ENCODE measurements at places on chromosomes 2 and 18.
A peak's percentile ranks its signal among the peaks of the same experiment; 100 is the strongest.

GRCh38 chr2:36680012-36680411, 16.5 kb upstream of the VIT start:
- no peak for DNase-seq

DNA sequence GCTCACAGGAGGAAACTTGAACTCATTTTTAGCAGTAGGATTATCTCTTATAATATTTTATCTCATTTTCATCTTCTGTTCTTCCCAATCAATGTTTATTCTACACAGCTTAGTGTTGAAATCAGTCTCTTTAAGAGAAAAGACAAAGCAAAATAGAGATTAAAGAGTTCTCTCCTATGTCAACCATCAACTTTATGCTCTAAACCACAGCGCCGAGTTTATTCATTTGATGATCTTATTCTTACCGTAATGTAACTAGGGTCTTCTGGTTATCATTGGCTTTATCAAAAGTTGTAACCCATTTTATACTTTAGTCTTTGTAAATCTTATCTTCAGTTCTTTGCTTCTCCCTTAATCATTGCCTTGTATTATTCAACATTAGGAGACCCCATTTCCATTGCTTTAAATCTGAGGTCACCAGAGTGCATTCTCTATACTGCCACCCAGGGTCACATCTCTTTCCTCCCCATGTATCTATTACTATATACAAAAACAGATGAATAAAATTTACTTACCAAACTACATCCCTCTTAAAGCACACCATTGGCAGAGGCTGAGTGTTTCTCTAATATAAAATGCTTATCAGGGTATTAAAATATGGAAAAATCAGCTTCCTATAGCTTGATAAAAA, 22.8 kb upstream of the ERMN start:
- DNase-seq, result no peak

DNA sequence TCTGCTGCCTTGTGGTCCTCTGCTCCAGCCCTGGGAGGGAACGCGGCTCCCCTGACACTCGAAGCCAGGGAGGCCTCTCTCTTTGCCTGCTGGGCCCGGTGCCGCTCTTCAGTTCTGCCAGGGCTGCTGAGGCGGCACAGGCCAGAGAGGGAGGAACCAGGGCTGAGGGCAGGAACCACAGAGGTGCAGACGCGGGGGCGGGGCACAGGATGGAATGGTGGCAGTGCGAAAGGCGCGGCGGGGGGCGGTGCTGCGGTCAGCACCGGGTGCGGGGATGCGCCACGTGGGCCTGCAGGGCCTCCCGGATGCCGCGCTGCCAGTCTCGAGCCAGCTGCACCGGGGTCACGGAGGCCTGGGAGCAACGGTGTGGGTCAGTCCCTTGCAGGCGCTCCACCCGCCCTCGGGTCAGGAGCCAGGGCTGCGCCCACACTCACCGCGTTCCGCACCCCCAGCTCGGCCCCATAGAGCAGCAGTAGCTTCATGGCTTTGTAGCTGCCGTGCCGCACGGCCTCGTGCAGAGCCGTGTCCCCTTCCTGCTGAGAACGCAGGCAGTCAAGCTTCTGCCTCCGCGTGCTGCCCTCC, 4.4 kb downstream of the ANKRD23 start:
- DNase-seq, result peak; percentile 88

DNA sequence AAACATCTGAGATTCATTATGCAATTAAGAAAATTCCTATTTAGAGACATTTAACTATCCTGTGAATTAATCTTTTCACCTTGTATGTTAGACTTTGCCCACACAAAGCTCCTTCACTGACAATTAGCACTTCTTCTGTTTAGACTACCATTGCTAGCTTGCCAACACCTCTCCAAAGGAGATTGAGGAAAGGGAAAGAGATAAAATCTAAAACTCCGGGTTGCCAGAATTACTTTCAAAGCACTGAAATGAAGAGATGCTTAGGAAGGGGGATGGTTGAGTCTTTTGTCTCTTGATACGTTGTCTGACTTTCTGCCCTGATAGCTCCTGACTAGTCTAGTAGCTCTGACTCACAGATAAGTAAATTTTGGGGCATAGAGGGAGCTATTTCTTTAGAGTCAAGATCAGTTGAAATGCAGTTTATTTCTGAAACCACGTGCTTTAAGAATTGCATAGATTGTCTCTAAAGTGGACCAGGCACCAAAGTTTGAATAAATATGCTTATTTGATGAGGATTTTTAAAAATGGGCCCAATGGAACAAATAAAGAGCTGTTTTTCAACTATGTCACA, 74.1 kb upstream of the DSEL start:
- no peak for DNase-seq

GRCh38 chr2:238097201-238097987, 2.7 kb upstream of the ESPNL start:
- peak; percentile 11 for DNase-seq

DNA sequence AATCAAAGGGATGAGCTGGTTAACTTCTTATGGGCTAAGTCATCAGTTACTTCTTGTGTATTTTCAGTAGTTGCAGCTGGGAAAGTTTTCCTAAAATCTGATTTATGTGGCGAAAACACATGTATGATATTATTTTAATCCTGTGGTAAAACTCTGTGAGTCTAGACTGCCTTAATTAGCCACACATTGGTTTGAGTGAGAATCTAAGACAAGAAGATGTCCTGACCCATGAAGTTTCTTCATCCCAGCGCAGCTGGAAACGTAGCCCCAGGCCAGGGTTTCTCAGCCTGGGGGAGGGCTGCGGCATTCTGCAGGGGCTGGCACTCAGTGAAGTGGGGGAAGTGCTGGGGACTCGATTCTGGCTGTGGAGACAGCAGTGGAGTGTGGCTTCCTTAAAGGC, 44.7 kb upstream of the INHBB start:
- no peak for DNase-seq

GRCh38 chr2:64617631-64618151, 36.0 kb downstream of the SERTAD2 start:
- peak; percentile 11 for DNase-seq

DNA sequence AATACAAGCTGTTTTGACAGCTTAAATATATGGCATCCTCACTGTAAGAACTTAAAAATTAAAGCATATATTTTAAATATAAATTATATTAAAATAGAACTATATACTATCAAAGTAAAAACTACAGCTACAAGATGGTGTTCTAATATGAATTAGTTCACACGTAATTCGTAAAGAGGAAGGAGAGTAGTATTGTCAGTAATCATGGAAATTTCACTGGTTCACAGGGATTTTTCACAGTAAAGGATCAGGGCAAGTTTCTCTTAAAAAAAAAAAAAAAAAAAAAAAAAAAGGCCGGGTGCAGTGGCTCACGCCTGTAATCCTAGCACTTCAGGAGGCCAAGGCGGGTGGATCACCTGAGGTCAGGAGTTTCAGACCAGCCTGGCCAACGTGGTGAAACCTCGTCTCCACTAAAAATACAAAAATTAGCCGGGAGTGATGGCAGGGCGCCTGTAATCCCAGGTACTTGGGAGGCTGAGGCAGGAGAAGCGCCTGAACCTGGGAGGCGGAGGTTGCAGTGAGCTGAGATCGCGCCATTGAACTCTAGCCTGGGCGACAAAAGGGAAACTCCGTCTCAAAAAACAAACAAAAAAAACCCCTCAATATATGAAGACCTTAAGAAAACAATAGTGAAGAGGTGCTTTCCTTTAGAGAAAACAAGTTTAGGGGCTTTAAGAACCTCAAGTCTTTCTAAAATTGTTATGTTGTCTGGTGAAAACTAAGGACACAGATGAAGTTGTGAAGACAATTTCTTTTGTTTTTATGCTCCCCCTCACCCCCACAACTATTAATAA, 32.5 kb downstream of the PNO1 start:
- DNase-seq, result no peak

- DNase-seq, result no peak
Measured at GRCh38 chr2:15734674-15735483, 143.2 kb downstream of the DDX1 start.

DNA sequence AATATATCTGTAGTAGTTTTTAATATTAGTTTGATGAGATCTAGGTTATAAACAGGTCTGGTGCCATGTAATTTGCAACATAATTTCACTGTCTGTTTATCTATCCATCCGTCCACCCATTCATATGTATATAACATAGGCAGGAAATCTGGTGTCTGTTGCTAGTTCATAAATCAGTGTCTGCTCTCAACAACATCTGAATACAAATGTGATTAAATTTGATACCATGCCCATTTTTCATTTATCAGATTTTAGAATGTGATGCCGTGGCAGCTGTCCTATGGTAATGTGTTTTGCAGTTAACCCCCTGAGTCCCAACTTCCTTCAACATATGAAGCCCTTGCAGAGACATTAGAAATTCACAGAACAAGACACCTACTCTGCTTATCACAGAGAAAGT, 228.4 kb downstream of the CMPK2 start:
- DNase-seq, result no peak

GRCh38 chr2:160014227-160014626, 48.2 kb downstream of the PLA2R1 start:
- DNase-seq, result no peak

DNA sequence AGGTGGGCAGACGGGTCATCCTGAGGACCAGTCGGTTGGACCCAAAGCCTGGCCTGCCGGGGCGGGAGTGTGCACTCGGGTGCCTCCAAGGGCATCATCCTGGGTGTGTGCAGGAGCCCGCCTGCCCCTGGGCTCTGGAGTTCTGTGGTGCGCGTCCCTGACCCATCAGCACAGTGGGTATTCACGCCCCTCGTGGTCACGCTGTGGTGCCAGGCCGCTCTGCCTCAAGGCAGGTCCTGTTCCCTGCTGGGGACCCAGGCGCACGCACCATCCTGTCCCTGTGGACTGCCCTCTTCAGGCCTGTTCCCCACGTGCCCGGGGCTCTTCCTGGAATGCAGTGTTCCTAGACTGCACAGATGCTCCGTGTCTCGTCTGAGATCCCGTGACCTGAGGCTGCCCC, 14.3 kb upstream of the D2HGDH start:
- no peak for DNase-seq

GRCh38 chr2:32330136-32330535, 26.7 kb upstream of the BIRC6 start:
- DNase-seq, result no peak

DNA sequence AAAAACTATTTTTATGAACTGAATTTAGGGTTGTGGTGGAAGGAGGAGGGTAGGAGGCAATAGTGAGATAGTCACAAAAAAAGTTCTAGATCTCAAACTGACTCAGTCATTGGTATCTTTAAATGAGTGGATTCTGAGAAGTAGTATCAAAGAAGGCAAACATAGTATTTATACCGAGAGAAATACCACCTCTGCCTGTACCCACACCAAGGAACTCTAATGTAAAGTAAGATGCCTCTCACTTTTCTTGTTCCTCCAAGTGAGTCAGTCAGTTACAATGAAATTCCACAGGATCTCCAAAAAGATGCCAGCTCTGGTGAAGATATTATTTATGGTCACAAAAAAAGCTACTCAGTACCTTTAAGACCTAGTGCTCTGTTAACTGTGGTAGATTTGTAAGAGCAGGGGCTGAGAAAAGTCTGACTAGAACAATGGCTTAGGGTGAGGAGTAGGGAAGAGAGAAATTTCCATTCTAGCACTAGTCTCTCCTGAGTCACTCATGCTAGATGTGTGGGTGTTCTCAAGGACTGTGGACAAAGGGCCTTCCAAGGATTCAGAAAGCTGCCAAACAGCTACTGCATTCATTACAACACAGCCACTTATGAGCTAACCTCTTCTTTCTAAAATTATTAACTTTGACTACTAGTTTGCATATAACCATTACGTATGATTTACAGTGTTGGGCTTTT, 36.3 kb downstream of the YWHAQ start:
- DNase-seq, result no peak

DNA sequence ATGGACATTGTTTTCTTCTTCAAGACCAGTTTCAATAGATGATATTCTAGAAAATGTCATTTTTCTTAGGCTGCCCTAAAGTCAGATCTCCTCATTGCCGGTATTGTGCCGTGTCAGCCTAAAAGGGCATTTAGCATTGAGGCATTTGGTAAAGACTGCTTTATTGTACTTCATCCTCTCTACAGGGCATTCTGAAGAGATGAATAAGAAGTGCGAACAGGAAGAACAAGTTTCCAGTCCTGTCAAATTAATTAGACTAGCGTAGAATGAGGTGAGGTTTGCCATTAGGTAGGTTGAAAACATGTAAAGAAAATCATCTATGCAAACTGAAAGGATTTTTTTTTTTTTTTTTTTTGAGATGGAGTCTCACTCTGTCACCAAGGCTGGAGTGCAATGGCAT, 60.6 kb downstream of the ETAA1 start:
- DNase-seq, result no peak

DNA sequence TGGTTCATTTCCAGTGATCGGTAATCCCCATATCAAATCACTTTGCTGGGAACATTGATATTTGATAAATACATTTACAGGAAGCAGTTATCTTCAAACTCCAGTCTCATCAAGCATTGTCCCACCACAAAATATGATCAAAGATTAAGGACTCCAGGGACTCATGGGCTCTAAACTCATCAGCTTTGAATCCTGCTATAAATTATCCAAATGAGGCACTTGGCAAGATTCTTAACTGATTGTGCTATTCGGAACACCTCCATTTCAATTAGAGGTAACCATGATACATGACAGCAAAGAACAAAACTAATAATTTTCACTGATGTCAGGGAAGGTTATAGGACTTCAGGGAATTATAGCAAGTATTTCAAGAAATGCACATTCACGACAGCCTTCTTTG, 1088.1 kb upstream of the PIK3C3 start:
- DNase-seq, result no peak

DNA sequence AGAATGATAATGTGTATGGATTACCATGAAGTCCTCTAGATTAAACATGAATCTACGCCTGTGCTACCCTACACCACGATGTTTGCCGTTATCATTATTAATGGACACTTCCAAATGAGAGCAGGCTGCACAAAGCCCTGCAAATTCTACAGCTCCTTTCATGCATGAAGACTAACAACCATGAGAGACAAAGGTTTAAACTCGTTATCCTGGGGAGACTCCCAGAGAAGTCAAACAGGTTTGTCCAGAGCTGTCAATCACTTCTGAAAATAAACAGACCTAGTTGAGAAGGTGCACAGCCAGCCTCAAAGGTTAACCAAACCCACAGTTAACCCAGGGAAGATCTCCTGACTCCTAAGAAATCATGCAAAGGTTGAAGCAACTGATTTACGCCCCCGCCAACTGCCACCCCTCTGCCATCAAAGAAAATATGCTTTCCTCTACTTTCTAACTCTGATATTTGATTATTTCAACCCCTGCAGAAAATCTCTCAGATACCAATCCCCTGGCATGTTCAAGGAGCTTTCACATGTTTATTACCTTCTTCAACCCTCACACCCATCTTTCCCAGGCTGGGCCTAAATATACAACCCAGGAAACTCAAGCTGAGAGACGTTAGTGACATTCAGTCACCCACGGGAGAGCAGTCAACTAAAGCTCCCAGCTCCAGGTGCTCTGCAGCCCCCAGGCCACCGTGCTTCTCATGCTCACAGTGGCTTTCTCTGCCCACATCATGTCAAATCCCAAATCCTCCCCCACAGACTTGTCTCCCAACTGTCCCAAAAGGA, 35.9 kb downstream of the MYO5B start:
- DNase-seq, result no peak

- no peak for DNase-seq
Measured at GRCh38 chr2:119710281-119710680, 31.3 kb downstream of the TMEM177 start.

GRCh38 chr2:14199040-14199439, 433.5 kb upstream of the LRATD1 start:
- DNase-seq, result no peak

GRCh38 chr2:26721115-26722032, 28.9 kb downstream of the KCNK3 start:
- peak; percentile 52 for DNase-seq

- DNase-seq, result no peak
Measured at GRCh38 chr2:109437325-109438090, 176.3 kb downstream of the SEPTIN10 start.

- DNase-seq, result no peak
Measured at GRCh38 chr2:241794250-241794823, 14.7 kb upstream of the NEU4 start.

GRCh38 chr2:134277223-134277622, 23.4 kb downstream of the MGAT5 start:
- no peak for DNase-seq
